Articular chondrocyte of knee joint (primary cell): ENCODE measurements at places on chromosomes 2 and 18. TPM values are rescaled to one million over a fixed set of nuclear protein-coding genes. Genes with fewer than 3 reads are reported as not detected.

Gene CCDC74A
- total RNA-seq, result 6.9 and 12.6 TPM in 2 replicates

Gene FABP1
- not detected in 2 replicates for total RNA-seq

Gene ALK
- total RNA-seq, result not detected in 2 replicates

Gene RPRM
- not detected in 2 replicates for total RNA-seq

Gene DCDC2C
- not detected in 2 replicates for total RNA-seq

Gene CLIP4
- 65.2 and 77.1 TPM in 2 replicates for total RNA-seq

Gene PRADC1
- 11.1 and 12.0 TPM in 2 replicates for total RNA-seq

Gene EN1
- total RNA-seq, result 0.26 TPM in 1 of 2 replicates, not detected in the other

Gene CPLX4
- not detected in 2 replicates for total RNA-seq

Gene ERBB4
- total RNA-seq, result 0.13 and 0.22 TPM in 2 replicates

Gene SELENOI
- 15.4 and 19.6 TPM in 2 replicates for total RNA-seq

Gene TUBA3E
- not detected in 2 replicates for total RNA-seq

Gene IL1A
- not detected in 2 replicates for total RNA-seq

Gene AKAIN1
- total RNA-seq, result not detected in 2 replicates

Gene KCNG2
- total RNA-seq, result not detected in 2 replicates

Gene EMILIN2
- 2.5 and 6.4 TPM in 2 replicates for total RNA-seq

Gene SPATA3
- total RNA-seq, result not detected in 2 replicates

Gene COL4A3
- total RNA-seq, result not detected in 2 replicates

Gene ARHGAP28
- 36.4 and 38.2 TPM in 2 replicates for total RNA-seq

Gene RBM44
- total RNA-seq, result 0.65 and 1.6 TPM in 2 replicates

Gene ELOA2
- not detected in 2 replicates for total RNA-seq

Gene NBAS
- 82.2 and 84.2 TPM in 2 replicates for total RNA-seq

Gene CXCR1
- total RNA-seq, result not detected in 2 replicates

Gene PLA2R1
- total RNA-seq, result 30.1 and 35.5 TPM in 2 replicates

Gene ITGB6
- 0.11 TPM in 1 of 2 replicates, not detected in the other for total RNA-seq

Gene REG3G
- total RNA-seq, result not detected in 2 replicates

Gene IL1R2
- total RNA-seq, result 0.65 and 1.3 TPM in 2 replicates

Gene ALPP
- not detected in 2 replicates for total RNA-seq

Gene MARCHF4
- 0.52 and 1.1 TPM in 2 replicates for total RNA-seq

Gene TUBB8B
- not detected in 2 replicates for total RNA-seq

Gene EIF2AK3
- 24.1 and 25.6 TPM in 2 replicates for total RNA-seq

Gene LIMS4
- total RNA-seq, result 0.76 TPM in 1 of 2 replicates, not detected in the other

Gene FAM124B
- total RNA-seq, result 0.13 and 0.22 TPM in 2 replicates

Gene SRD5A2
- not detected in 2 replicates for total RNA-seq

Gene FSHR
- total RNA-seq, result 0.11 and 0.39 TPM in 2 replicates

Gene ATOH8
- 67.2 and 125 TPM in 2 replicates for total RNA-seq

Gene NEB
- total RNA-seq, result 0.78 and 3.4 TPM in 2 replicates

Gene CTDP1
- 15.7 and 20.6 TPM in 2 replicates for total RNA-seq

Gene MERTK
- 0.65 and 1.3 TPM in 2 replicates for total RNA-seq

Gene SUPT7L
- 35.9 and 41.4 TPM in 2 replicates for total RNA-seq

Gene C2orf72
- 0.65 and 2.1 TPM in 2 replicates for total RNA-seq
